Bronchus fibroblast of lung (primary cell): ENCODE measurements at places on chromosomes 4 and X. TPM values are rescaled to one million over a fixed set of nuclear protein-coding genes. Genes with fewer than 3 reads are reported as not detected.

Gene KIF4A
- total RNA-seq = 17.7 and 17.8 TPM in 2 replicates

Gene ZMYM3
- total RNA-seq = 13.6 and 15.3 TPM in 2 replicates

Gene SPANXA1
- not detected in 2 replicates for total RNA-seq

Gene NR3C2
- total RNA-seq = 0.15 and 0.17 TPM in 2 replicates

Gene FAM9C
- not detected in 2 replicates for total RNA-seq
